ENCODE measurements at places on chromosomes 16 and 17.

DNA sequence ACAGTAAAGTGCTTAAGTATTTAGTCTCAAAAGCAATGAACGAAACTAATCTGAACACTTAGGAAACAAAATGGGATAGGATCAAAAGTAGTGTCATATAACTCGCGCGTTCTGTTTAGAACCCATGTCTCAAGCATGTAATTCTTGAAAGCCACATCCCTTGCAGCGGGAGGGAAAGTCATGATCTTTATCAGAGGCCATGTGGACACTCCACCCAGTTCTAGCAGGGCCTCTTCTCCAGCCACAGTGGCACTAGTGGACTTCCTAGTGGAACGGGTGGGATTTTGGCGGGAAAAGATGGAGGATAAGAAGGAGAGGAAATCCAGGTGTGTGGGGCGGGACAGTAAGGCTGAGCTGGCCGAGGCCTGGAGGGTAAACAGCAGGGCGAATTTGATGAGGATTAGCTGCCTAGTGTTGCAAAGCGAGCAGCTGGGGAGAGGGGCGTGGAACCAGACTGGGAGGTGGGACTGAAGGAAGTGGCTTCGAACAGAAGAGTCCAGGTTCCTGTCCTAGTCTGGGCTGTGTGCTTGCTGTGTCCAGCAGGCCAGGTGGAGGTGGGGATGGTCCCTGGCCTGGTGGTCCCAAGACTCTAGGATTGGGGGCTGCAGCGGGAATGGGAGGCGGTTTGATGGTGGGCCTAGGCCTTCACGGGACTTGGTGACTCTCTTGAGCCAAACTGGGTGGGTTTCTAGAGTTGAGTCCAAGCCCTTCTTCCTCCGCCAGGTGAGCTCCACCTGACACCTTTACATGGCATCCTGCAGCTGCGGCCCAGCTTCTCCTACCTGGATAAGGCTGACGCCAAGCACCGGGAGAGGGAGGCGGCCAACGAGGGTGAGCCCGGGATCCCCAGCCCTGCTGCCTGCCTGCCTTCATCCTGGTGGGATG lies 15.9 kb downstream of the POLR3E start:
- DNase-seq = no peak

DNA sequence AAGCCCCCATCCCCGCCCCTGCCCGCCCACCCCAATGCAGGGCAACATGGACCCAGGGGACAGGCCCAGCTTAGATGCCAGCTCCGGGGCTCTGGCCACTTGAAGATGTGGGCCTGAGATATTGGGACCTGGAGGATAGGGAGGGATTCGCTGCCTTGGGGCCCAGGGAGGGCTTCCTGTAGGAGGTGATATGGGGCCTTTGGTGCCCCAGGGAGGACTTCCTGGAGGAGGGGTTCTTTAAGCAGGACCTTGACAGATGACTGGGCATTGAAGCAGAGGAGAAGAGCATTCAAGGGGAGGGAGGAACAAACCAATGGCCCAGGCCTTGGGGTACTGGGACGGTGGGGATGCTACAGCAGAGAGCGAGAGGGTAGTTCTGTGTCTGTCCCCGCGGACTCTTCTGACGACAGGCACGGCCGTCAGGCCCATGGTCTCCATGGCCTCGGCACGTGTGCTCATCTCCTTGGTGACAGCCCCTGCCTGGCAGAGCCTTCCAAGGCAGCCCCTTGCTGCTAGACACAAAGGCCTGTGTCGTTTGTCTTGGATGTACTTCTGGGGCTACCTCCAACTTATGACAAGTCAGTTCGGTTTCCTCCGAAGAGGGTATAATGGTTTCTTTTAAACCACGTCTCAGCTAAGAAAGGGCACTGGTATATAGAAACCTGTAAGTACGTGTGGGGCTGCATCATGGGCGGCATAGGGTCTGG lies 55.5 kb upstream of the ZC3H18 start:
- DNase-seq = no peak

- DNase-seq = no peak
These were observed 9.3 kb downstream of the IL4R start for GRCh38 chr16:27322858-27323780.

DNA sequence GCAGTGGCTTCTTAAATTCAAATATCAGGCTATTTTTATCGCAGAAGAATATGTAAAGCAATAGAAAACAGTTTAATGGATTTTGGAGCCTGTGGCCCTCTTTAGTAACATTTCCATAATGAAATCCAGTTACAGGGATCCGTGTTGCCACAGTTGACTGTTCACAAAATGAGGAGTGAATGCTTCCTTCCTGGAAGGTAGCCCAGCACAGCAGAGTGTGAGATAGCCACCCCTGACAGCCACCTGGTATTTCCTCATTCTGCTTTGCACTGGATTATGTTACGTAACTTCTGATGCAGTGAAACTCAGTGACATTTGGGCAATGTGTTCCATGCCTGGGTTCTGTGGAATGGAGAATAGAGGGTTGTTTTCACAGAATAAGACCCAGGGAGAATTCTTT lies 517.2 kb downstream of the RBFOX1 start:
- no peak for DNase-seq

- DNase-seq = no peak
These were observed 1.7 kb downstream of the WBP2 start for GRCh38 chr17:75853433-75853832.

DNA sequence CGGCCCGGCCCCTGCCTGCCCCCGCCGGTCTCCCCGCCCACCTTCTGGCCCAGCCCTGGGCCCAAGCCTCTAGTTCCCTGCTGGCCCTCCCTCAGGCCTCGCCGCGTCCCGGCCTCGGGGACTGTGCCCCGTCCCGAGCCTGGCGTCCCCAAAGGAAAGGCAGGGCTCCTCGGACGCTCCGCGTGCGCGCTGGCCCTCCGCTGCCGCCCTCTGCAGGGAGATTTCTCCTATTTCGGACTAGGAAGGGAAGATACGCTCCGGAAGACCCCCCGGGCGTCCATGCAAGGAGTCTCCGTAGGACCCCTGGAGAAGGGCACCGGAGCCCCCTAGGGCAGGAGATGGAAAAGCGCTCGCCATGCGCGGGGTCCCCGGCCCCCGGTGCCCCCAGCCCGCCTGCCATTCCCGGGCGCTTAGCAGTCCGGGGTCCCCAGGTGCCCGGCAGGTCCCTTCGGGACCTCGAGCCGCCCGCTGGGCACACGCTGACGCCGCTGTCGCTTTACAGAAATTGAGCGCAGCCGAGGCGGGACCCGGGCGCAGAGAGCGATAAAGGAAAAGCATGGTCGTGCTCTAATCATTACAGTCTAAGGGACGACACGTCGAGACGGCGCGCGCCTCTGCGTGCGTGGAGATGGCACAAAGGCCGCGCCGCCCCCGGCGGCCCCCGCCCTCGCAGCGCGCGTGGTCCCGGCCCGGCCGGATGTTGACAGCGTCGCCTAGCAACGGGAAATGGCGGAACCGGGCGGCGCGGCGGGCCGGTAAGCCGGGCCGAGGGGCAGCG lies at the start of gene CCDC40:
TSS of gene CCDC40 (plus strand) at position 706 of the 778 bp plus-strand sequence. CDS start at position 727, 21 bp downstream.
- DNase-seq = peak; percentile 39

- no peak for DNase-seq
These were observed 861 bp downstream of the RAB11FIP3 start for GRCh38 chr16:426115-426905.

DNA sequence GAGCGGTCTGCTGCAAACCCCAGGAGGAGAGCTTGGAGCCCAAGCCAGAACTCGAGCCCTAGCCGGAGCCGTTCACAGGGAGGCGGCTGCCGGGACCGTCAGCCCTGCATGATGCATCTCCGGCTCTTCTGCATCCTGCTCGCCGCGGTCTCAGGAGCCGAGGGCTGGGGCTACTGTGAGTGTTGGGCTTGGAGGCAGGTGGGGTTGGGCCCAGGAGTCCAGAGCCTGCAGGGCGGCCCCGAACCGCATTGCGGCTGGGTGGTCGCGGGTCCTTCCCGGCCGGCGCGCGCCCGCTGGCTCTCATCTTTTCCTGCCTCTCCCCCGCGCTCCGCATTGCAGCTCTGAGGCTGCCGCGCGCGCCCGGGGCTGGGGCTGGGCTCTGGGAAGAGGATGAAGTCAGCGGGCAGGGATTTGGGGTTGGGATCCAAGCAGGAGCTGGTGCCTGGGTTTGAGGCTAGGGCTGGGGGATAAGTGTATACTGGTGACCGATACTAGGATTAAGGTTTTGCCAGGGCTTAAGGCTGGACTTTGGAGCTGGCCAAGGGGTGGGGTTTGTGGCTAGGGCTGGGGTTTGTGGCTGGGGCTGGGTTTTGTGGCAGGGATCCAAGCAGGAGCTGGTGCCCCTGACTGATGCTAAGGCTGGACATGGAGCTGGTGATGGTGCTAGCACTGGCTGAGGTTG lies 532 bp downstream of the CNTNAP1 start:
- no peak for DNase-seq

- DNase-seq = no peak
These were observed at the start of gene C16orf74 for GRCh38 chr16:85750827-85751697. C16orf74 (minus strand) TSS chr16:85751096; CDS start chr16:85735217, 15,879 bp downstream.

GRCh38 chr16:75323198-75323597 lies 71.8 kb upstream of the BCAR1 start:
- DNase-seq = no peak

DNA sequence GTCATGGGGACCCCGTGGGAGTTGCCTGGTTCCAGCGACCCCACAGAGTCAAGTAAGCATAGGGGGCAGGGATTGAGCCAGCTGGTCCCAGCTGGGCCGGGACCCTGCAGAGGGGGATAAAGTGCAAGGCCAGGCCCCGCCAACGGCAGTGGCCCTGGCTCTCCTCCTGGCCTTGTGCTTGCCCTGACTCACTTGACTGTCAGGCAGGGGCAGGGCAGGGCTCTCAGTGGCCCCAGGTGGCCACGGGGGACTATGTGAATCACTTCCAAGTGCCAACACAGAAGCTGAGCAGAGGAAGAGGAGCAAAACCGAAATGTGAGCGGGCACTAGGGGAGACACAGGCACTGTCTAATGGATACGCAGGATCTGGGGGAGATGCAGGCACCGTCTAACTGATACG lies 21.6 kb upstream of the NCBP3 start:
- DNase-seq = no peak

- DNase-seq = no peak
These were observed 11.6 kb downstream of the MYBBP1A start for GRCh38 chr17:4543557-4544026.

- DNase-seq = no peak
These were observed 23.4 kb downstream of the DCAF7 start for GRCh38 chr17:63573634-63574033.

GRCh38 chr17:58991718-58992331 lies 114.9 kb downstream of the TRIM37 start:
- DNase-seq = no peak

- no peak for DNase-seq
These were observed 61.7 kb downstream of the PECAM1 start for GRCh38 chr17:64328859-64329531.

GRCh38 chr17:81552244-81553017 lies at the start of gene FAAP100:
FAAP100 (minus strand) TSS chr17:81552353; CDS start chr17:81552330, 23 bp downstream.
- DNase-seq = peak; percentile 53

- no peak for DNase-seq
These were observed 80.0 kb downstream of the TIMM22 start for GRCh38 chr17:1076982-1077302.

GRCh38 chr16:2927010-2927646 lies 15.4 kb downstream of the FLYWCH1 start:
- DNase-seq = peak; percentile 74

- no peak for DNase-seq
These were observed 27.3 kb upstream of the NAT9 start for GRCh38 chr17:74803388-74803930.

- DNase-seq = no peak
These were observed 15.1 kb downstream of the SSH2 start for GRCh38 chr17:29914819-29915537.

DNA sequence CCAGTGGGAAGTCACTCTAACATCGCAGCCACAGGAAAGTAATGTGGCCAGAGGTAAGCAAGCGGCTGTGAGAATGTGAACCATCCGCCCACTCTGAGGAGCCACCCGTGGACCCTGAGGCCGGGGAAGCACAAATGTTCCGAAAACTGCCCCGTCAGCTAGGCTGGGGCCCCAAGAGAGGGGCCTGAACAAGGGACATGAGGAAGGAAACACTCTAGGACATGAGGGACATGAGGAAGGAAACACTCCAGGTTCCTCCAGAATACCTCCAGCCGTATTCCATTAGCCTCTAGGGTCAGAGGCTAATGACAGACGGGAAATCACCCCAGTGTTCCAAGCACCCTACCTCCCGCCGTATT lies 317 bp downstream of the TEFM start:
- no peak for DNase-seq

DNA sequence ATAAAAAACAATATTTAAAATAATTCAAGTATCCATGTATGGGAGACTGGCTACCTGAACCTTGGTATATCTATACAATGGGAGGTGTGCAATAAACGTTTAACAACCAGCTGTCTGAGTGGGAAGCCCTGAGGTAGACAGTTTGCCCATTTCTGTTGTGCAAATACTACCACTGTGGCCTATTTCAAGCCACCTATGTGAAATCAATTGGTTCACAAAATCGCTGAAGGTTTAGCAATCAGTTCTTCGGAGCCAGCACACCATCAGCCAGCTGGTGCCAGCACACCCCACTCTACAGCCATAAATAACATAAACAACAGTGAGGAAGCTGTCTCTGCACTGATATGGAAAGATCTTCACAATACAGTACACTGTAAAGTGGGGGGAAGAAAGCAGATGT lies 46.7 kb upstream of the KDM8 start:
- DNase-seq = no peak

GRCh38 chr17:35856603-35857002 lies 12.1 kb downstream of the HEATR9 start:
- DNase-seq = no peak

- DNase-seq = no peak
These were observed 39.2 kb downstream of the GPATCH8 start for GRCh38 chr17:44464037-44464436.

DNA sequence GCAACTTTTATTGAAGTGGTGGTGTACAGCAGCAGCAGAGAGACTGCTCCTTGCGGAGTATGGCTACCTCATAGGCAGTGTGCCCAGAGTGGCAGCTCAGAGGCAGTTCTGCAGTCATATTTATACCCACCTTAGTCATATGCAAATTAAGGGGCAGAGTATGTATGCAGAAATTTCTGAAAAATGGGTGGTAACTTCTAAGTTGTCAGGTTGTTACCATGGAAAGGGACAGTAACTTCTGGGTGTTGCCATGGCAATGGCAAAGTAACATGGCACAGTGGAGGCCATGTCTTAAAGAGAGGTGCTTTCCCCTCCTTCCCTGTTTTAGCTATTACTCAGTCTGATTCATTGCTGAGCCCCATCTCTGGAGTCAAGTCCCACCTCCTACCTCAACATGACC lies 53.4 kb downstream of the MEOX1 start:
- no peak for DNase-seq

- no peak for DNase-seq
These were observed 117.2 kb downstream of the MAP2K4 start for GRCh38 chr17:12137859-12138258.

Data from hypothalamus (tissue), 51 donors.